ENCODE measurements at places on chromosomes 11 and 22.

DNA sequence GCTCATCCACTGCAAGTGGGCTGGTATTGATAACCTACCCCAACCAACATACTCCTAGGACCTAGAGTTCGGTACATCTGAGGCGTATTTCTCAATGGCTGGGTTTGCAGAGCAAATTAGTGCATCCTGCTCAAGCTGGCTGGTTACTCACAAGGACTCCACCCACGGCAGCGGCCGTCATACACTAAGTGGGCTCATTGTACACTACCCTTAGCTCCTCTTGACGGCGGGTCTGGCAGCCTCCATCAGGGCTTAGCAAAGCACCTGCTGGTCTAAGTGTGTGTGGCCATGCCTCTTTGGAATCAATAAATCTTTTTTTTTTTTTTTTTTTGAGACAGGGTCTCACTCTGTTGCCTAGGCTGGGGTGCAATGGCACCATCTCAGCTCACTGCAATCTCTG is 20.2 kb upstream of the KCNJ11 start:
- peak; percentile 37 for DNase-seq

GRCh38 chr11:67032830-67033551 is 10.1 kb downstream of the SYT12 start:
- DNase-seq: no peak

GRCh38 chr11:22115470-22116029 is 77.3 kb upstream of the ANO5 start:
- DNase-seq: peak; percentile 1

DNA sequence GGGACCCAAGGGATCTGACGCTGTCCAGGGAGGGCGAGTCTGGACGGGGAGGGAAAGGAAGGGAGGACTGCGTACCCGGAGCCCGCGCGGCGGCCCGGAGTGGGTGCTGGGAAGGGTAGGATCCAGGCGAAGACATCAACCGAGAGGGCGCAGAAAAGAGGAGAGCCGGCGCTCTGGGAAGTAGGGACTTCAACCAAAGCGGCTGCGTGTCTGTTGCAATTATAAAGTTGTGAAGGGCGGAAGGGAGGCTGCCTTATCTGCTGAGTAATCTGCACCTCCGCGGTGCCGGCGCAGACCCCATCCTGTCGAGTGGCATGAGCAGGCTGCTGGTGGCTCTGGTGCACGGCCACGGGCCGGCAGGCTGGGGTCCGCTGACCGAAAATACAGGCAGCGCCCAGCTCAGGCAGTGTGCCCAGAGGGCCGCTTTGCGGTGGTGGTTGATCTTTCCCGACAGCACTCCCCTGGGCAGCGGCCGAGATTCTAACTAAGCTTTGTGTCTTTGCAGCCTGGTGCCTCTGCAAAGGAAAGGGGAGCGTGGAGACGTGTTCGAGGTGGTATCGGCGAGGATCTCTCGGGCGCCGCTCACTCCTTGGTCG is 978 bp downstream of the C11orf87 start:
- DNase-seq: no peak

- no peak for DNase-seq
Observed at GRCh38 chr22:33063611-33064010, 5.4 kb upstream of the SYN3 start.

- no peak for DNase-seq
Observed at GRCh38 chr22:35973388-35973787, 55.2 kb downstream of the RBFOX2 start.
